ENCODE measurements at places on chromosomes 11 and 22. TPM values are rescaled to one million over a fixed set of nuclear protein-coding genes. Genes with fewer than 3 reads are reported as not detected.

DNA sequence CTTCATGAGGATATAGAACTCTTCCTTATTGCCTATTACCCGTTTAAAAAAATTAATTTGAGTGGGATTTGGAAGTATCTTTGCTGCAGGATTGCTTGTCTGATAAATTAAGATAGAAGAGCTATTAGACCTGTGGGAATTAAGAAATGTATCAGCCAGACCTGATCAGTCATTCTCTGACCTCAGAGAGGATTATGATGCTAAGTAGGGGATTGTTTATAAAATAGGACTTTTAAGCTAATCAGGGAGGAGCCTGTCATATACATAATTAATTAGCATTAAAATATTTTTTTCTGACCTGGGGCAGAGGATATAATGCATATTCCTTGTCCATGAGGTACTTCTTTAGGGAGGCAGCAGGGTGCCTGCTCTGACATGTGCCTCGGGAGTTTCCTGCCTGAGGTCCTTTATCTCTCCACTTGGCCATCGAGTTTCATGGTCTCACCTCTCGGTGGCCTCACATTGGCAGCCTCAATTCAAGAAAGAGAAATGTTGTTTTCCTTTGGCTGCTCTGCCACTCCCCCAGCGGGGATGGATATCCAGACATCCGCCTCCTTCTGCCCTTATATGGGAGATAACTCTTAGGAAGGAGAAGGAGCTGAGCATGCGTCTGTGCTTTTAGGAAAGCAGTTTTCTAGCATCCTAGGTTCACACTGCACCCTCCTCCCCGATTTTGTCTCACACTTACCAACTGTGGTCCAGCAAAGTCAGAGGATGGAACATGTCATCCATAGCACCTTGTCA is 41.1 kb downstream of the DIXDC1 start:
- no peaks in the 10 kb centered on the region for H3K36me3 ChIP-seq
- peaks cover 3% of the 10 kb centered on the region for H3K4me1 ChIP-seq
- no peak overlapping the region for H3K27ac ChIP-seq
- H3K4me3 ChIP-seq: no peak overlapping the region
- no peaks in the 10 kb centered on the region for H3K27me3 ChIP-seq

DNA sequence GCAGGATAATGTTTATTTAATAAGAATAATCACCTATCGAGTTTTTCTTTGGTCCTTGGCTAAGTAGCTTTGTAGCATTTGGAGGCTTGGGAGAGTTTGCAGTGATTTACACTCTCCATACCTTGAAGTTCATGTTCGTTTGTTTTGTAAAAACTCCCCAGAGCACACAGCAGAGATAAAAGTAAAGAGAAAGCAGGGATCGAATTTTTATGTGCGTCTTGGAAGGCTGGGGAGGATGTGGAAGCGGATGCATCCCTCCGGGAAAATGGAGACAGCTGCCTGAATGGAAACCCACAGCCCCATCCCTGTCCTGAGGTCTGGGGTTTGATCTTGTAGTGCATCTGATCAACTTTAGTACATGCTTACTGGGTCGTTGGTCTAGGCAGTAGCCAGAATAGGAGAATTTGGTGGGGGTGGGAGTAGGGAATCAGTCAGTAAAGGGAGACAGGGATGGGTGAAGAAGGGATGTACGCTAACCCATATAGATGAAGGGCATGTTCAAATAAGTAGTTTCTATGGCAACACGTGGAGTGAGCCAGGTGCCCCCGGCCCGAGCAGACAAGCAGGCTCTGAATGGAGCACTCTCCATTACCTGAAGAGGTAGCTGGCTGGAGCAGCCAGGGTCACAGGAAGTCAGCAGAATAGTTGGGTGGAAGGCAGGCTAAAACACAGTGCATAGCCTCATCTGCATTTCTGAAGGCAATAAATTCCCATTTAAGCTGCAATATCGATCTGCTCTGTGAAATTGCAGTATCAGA is 147.8 kb downstream of the COMMD9 start:
- no peak overlapping the region for H3K4me3 ChIP-seq
- DNase-seq: no peak
- no peak overlapping the region for H3K27ac ChIP-seq
- no peaks in the 10 kb centered on the region for H3K36me3 ChIP-seq
- no peaks in the 10 kb centered on the region for H3K4me1 ChIP-seq

DNA sequence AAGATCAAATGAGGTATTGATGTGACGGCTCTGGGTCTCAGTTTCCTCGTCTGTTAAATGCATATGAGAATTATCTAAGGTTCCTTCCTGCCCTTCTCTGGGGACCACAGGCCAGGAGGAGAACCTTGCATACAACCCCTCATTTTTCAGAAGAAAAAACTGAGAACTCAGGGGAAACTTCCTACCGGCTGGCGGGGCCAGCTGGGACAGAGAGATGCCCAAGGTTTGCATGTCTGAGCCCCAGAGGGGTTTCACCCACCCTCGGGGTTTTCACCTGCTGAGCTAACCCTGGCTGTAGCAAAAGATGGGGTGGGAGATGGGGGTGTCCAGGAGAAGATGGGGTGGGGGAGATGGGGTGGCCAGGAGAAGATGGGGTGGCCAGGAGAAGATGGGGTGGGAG is 4.3 kb downstream of the TNFRSF13C start:
- no peak for DNase-seq
- H3K27ac ChIP-seq: no peak overlapping the region
- no peaks in the 10 kb centered on the region for H3K27me3 ChIP-seq
- H3K4me1 ChIP-seq: peaks cover 6% of the 10 kb centered on the region

- DNase-seq: peak; percentile 77
- H3K4me3 ChIP-seq: peak overlapping the region; percentile 71
- H3K4me1 ChIP-seq: peaks cover 10% of the 10 kb centered on the region
- H3K36me3 ChIP-seq: no peaks in the 10 kb centered on the region
- H3K27me3 ChIP-seq: peaks cover 12% of the 10 kb centered on the region
These were observed 2.4 kb upstream of the WNT11 start for GRCh38 chr11:76208438-76209374.

DNA sequence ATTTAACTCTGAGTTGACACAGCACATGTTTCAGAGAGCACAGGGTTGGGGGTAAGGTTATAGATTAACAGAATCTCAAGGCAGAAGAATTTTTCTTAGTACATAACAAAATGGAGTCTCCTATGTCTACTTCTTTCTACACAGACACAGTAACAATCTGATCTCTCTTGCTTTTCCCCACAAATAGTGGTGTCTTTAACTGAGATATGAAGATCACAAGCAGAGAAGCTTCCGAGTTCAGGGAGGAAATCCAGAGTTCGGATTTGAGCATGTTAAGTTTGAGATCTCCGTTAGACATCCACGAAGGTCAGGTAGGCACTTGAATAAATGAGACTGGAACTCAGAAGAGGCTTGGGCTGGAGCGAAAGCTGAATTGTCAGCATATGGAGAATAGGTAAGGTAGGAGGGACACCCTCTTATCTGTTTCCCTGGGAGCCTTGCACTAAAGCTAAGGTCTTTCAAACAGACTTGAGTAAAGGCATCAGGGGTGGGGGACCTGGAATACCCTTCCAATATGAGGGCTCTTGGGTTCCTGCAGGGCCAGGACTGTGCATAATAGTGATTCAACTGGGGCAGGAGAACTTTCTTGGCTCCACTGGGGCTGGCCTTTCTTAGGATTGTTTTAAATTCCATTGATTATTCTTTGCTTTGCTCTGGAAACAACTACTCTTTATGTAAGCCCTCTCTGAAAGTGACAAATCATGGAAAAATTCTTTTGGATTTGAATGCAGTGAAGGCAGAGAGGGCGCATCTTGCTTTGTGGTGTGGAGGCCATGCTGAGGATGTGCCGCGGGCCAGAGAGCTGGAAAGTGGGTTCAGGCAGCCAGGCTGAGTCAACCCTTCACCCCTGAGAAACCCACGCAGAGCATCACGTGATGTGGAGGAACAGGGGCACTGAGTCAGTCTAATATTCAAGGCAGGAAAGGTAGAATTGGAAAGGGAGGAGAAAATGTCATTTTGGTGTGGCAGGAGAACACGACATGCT is 62.7 kb upstream of the AMPD3 start:
- H3K27ac ChIP-seq: no peak overlapping the region
- no peaks in the 10 kb centered on the region for H3K4me1 ChIP-seq
- no peak for DNase-seq
- no peak overlapping the region for H3K4me3 ChIP-seq
- H3K36me3 ChIP-seq: no peaks in the 10 kb centered on the region

LMNTD2 gene
- 9.6 TPM for total RNA-seq

- no peaks in the 10 kb centered on the region for H3K36me3 ChIP-seq
- H3K27me3 ChIP-seq: no peaks in the 10 kb centered on the region
- no peak for DNase-seq
- no peak overlapping the region for H3K27ac ChIP-seq
- H3K4me3 ChIP-seq: no peak overlapping the region
These were observed 24.1 kb upstream of the FEZ1 start for GRCh38 chr11:125519860-125520834.

DCHS1 gene
- total RNA-seq: 12.5 TPM

GRCh38 chr22:37661160-37661924 is 2.8 kb downstream of the PDXP start:
- H3K27me3 ChIP-seq: no peaks in the 10 kb centered on the region
- no peaks in the 10 kb centered on the region for H3K36me3 ChIP-seq
- no peak for DNase-seq
- peaks cover 23% of the 10 kb centered on the region for H3K4me1 ChIP-seq
- H3K4me3 ChIP-seq: no peak overlapping the region
- no peak overlapping the region for H3K27ac ChIP-seq

PRG3 gene
- total RNA-seq: not detected

SLC1A2 gene
- total RNA-seq: not detected

POU2AF3 gene
- total RNA-seq: not detected

MMP26 gene
- total RNA-seq: not detected

THAP12 gene
- 51.7 TPM for total RNA-seq

GRCh38 chr22:30408388-30409102 is 11.7 kb downstream of the SEC14L2 start:
- H3K36me3 ChIP-seq: no peaks in the 10 kb centered on the region
- H3K4me1 ChIP-seq: peaks cover 18% of the 10 kb centered on the region
- no peak for DNase-seq
- no peaks in the 10 kb centered on the region for H3K27me3 ChIP-seq
- H3K27ac ChIP-seq: no peak overlapping the region
- H3K4me3 ChIP-seq: no peak overlapping the region

DNA sequence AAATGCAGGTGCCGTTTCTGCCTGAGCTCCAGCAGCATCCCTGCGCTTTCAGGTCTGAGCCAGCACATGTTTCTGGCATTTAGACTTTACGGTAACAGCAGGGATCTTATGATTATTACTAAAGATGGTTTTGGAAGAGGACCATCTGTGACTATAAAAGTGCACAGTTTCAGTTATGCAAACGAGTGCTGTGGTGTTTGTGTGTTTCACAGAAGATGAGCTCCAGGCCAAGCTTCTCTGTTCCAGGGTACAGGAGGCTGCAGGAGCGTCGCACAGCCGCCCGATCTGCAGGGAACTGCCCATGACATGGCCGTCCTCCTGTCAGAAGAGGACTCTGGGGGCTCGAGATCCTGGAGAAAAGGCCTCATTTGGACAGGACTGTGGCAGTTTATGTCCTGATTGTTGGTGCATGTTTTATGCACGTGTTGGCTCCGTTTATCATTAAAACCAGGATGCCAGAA is 297.3 kb downstream of the TBC1D22A start:
- H3K27me3 ChIP-seq: no peaks in the 10 kb centered on the region
- no peaks in the 10 kb centered on the region for H3K4me1 ChIP-seq
- no peak for DNase-seq
- no peak overlapping the region for H3K4me3 ChIP-seq
- H3K36me3 ChIP-seq: peaks cover 5% of the 10 kb centered on the region

- H3K27me3 ChIP-seq: no peaks in the 10 kb centered on the region
- no peak within 1 kb of the TSS for H3K4me3 ChIP-seq
- DNase-seq: no peak
These were observed at the start of gene PYGM for GRCh38 chr11:64759722-64760719. Gene PYGM, minus strand, starts transcription at chr11:64759974. Its CDS starts 76 bp downstream, at chr11:64759898.

DNA sequence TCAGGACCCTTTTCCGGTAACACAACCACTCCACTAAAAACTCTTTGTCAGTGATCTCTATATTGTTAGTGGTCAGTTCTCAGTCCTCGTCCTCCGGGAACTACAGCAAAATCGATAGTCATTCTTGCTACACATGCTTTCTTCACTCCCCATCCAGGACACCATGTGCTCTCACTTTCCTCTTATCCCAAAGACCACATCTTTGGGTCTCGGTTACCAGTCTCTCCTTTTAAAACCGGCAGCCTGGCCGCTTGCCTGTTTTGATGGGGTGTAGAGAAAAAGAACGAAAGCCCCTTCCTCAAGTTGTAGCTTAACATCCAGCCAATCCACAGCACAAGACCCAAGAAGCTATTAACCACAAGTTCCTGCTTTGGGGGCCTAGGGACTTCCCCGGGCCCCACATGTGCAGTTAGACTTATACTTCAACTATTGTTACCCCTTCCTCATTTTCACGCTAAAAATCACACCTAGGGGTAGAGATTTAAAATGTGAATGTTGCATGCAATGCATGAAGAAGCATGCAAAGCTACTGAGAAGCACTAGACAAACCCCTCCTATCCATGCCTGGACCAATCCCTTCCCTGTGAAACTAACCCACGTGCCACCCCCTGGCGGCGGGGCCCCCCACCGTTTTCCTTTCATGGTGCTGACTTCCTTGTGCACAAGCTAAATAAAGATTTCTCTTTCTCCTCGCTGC is 1.5 kb upstream of the TOLLIP start:
- H3K27me3 ChIP-seq: no peaks in the 10 kb centered on the region
- DNase-seq: peak; percentile 39
- H3K36me3 ChIP-seq: no peaks in the 10 kb centered on the region
- peaks cover 31% of the 10 kb centered on the region for H3K4me1 ChIP-seq
- peak overlapping the region; percentile 86 for H3K27ac ChIP-seq
- H3K4me3 ChIP-seq: peak overlapping the region; percentile 76

EXT2 gene
- 28.7 TPM for total RNA-seq

SEC14L6 gene
- not detected for total RNA-seq

DNA sequence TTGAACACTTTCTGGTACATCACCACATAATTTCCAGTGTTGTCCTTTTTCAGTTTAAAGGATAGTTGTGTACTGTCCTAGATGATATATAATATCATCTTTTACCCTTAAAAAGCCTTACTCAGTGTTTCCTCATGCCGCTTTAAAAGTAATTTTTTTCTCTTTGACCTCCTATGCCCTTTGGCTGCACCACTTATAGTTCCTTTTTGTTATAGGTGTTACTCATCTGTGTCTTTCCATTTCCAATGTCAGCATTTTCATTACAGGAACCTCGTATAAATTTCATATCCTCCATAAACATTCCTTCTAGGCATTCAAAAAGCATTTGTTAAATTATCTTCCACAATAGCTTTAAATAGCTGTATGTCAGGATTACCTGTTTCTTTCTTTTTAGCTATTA is 40.8 kb downstream of the USP47 start:
- no peaks in the 10 kb centered on the region for H3K27me3 ChIP-seq
- no peak for DNase-seq
- no peak overlapping the region for H3K4me3 ChIP-seq
- H3K36me3 ChIP-seq: peaks cover 42% of the 10 kb centered on the region
- no peak overlapping the region for H3K27ac ChIP-seq
- no peaks in the 10 kb centered on the region for H3K4me1 ChIP-seq

ATP5MG gene
- total RNA-seq: 140 TPM

Measured in naive thymus-derived CD4-positive, alpha-beta T cell (primary cell).